ENCODE measurements at places on chromosomes 12 and 14.

DNA sequence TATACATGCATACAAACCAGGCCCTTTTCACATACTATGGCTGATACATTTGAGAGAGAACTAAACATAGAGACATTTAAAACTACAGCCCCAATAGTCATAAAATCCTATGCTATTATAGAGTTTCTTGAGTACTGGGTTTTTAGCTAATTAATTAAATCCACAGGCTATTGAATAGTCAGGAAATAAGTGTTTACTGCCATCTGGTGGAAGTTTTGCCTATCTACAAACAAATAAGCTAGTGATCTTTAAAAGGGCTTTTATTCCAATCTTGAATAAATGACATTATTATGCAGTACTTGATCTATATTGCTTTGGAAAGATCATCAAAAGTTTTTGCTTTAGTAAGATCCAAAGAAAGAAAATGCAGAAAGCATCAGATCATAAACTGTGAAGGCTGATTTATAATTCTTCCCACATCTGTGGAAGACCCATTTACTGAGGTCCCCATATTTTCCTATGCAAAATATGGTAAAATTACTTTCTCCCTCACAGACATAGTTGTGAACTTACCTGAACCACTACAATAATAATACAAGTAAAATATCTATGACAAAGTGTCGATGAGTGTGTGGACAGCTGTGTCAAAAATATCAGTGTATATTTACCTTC is 131.3 kb downstream of the ITPR2 start:
- no peak for DNase-seq

- DNase-seq = no peak
Measured at GRCh38 chr12:29025937-29026336, 123.1 kb upstream of the FAR2 start.

DNA sequence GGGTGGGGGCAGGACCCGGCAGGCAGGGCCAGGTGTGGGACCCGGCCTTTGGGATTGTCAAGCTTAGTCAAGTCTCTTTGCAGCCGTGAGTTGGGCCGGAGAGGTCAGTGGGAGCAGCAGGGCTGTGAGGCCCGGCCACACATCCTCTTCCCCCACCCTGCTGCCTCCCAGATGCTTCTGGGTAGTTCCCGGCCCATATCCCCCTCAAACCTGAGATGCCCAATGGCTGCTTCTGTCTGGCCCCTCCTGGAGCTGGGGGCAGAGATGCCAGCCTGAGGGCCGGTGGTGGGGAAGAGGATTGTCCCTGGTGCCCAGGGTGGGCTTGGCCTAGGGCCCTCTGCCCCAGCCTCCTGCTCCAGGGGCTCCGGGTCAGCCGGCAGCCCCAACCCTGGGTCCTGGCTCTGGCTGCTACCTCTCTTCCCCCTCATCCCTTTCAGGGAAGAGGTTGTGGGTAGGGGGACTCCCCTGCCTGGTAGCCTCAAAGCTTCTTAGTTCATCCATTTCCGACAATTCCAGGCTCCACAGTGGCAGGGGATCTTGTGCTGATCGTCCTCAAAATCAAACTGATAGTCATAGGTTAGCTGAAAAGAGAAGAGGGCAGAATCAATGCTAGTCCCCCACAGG is 2.8 kb upstream of the PRKAG1 start:
- no peak for DNase-seq

GRCh38 chr12:107144990-107145389 is 51.6 kb upstream of the CRY1 start:
- DNase-seq = no peak

- no peak for DNase-seq
Measured at GRCh38 chr12:108378926-108379325, 39.8 kb upstream of the CMKLR1 start.

- DNase-seq = no peak
Measured at GRCh38 chr14:71169861-71170260, 262.6 kb downstream of the PCNX1 start.

DNA sequence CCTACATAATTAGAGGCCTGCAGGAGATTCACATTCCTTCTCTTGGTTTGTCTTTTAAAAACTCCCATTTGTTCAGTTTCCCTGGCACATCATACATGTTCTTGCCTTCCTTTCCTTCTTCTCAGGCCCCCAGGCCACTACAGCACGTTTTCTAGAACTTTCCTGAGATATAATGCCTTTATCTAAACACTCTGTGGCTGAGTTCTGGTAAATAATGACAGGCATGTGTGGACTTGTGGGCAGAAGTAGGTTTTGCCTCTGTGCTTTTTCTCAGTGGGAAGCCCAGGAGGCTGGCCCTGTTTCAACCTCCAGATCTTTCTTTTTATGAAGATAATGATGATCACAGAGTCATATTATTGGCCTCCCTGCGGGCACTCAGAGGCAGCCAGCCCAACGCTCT is 117.2 kb downstream of the TMX1 start:
- DNase-seq = no peak

DNA sequence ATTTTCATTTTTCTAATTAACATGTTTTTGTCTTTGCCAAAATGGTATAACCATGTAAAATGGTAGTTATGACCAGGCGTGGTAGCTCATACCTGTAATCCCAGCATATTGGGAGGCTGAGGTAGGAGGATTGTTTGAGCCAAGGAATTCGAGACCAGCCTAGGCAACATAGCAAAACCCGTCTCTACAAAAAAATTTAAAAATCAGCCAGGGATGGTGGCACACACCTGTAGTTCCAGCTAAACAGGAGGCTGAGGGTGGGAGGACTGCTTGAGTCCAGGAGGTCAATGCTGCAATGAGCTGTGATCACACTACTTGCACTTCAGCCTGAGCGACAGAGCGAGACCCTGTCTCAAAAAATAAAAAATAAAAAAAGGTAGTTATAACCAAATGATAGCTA is 23.1 kb downstream of the PPTC7 start:
- DNase-seq = no peak

DNA sequence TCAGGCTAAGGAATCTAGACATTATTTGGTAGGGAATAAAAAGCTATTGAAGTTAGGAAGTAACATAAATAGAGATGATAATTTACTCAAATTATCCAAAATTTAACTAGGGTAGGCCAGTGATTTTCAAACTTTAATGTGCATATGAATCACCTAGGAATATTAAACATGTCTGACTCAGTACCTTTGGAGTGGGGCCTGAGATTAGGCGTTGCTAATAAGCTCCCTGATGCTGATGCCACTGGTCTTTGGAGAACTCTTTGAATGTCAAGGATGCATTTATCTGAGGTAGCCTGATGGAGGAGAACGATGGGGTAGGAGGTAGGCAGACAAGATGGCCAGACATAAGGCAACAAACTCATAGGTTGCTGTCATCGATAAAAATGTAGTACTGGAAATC is 33.2 kb downstream of the EFCAB11 start:
- no peak for DNase-seq

DNA sequence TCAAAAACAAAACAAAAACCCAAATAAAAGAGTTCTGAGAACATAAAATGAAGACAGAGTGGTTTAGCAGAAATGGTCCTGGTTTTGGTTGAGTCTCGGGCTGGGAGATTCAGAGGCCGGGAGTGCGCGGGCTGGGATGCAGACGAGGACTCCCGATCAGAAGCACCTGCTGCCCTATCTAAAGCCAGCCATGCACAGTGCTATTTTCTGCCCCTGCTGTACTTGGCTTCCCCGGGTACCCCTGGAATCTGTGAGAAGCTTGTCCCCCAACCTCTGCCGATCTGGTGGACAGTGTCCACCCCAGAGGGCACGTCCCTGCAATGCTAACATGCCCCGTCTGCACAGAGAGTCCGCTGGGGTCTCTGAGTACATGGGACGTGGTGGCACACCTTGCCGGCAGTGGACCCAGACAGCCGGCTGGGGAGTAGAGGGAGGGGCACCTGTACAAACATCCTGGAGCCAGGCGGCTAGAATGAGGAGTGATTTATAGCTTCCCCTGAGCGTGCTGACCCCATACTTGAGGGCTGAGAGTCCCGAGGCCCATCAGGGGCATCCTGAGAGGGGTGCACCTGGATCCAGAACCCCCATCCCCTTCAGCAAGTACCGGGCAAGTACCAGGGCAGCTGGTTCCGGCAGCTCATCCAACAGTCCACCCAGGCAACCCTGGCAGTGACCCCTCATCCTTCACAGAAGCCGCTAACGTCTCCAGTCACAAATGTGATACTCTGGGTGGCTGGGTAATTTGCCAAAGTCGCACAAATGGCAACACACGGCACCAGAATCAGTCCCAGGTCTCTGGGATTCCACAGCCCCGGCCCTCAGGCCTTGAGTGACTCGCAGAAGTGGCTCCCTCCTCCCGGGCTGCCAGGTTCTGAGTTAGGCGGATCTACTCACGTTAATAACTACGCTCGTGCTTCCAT is 37.1 kb downstream of the CHGA start:
- no peak for DNase-seq

DNA sequence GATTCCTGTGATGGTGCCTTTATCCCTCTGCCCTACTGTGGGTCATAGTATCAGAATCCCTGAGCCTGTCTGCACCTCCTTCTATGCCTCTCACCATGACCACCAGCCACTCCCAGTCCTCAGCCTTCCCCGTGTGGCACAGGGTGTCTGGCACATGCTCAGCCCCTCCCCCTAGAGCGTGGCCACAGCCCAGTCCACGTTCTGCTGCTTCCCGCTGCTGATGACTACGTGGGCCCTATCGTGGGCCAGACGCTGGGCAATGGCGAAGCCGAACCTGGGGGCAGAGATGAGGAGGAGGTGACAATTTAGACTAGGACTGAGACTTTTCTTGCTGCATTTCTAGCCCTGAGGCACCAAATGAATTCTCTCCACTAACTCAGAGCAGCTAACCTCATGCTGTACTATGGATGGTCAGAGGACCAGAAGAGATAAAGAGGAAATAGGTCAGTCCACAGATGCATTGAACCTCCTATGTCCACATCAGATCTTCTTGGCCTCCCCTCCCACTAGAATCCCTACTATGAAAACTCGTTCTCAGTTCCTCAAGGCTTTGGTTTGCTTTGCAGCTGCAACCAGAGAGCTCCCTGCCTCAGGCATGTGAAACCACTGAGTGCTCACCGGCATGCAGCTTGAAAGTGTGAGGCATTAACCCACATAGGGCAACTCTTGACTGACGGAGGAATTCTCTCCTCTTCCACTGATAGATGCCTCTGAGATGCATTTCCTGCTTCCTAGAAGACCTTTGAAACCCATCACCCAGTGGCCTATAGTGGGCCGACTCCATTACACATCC is 126.3 kb upstream of the DHRS4 start:
- DNase-seq = no peak

DNA sequence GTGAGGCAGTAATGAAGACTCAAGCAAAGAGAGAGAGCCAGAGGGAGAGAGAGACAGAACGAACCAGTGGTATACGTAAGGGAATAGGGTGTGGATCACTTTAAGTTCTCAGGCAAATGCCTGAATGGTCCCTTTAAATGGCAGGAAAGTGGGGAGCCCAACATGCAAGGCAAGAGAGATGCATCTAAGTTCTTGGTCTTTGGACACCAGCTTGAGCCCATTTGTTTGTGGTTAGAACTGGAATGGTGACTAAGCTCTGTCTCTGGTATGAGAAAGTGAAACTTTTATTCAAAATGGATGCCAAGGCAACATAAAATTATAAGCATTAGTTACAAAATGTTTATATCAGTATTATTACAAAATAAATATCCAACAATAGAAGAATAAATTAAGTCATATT is 192.2 kb upstream of the ALG10 start:
- no peak for DNase-seq

- no peak for DNase-seq
Measured at GRCh38 chr12:132723015-132723763, 12.5 kb downstream of the PGAM5 start.

DNA sequence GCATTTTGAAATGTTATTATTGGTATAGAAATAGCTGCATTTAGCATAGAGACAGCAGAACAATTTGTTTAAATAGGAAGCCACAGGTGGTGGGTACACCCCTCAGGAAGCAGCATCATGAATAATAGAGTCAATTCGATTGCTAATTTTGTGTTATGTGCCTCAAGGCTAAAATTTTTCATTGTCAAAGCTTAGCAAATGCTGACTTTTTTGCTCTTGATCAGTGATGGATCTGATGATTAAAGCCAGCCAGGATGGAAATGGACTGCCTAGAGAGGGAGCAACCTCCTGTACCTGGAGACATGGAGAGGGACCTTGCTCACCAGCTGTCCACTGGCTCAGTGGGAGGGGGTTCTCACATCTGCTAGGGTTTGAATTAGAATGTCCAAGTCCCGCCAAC is 4.5 kb upstream of the KRT8 start:
- no peak for DNase-seq

GRCh38 chr14:104885031-104885972 is 20.2 kb downstream of the CEP170B start:
- no peak for DNase-seq

GRCh38 chr12:6056406-6057240 is 67.8 kb downstream of the VWF start:
- no peak for DNase-seq

DNA sequence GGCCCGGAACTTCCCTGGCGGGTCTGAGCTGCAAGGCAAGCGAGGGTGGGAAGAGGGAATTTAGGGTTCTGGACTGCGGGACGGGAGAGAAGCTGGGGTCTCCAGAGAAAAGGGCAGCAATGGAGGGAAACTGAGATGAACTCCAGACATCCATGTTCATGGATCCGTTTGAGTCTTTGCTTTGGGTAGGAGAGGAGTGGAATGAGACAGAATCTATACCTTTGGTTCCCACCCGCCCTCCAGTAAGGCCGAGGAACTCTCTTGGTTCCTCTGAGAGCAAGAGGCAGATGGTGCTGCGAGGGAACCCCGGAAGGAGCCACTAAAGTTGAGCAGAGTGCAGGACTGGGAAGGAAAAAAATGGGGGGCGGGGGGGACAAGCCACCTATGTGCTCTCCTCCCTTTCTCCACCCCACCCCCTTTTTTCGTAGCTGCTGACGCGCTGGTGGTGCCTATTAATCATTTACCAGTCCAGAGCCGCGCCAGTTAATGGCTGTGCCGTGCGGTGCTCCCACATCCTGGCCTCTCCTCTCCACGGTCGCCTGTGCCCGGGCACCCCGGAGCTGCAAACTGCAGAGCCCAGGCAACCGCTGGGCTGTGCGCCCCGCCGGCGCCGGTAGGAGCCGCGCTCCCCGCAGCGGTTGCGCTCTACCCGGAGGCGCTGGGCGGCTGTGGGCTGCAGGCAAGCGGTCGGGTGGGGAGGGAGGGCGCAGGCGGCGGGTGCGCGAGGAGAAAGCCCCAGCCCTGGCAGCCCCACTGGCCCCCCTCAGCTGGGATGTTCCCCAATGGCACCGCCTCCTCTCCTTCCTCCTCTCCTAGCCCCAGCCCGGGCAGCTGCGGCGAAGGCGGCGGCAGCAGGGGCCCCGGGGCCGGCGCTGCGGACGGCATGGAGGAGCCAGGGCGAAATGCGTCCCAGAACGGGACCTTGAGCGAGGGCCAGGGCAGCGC is 1.2 kb downstream of the SSTR1 start:
- no peak for DNase-seq

GRCh38 chr12:45339035-45339434 is 123.1 kb downstream of the ANO6 start:
- no peak for DNase-seq

All from left renal cortex interstitium (tissue), 4 donors.